ENCODE measurements at places on chromosomes 1 and 21.
A peak's percentile ranks its signal among the peaks of the same experiment; 100 is the strongest.

DNA sequence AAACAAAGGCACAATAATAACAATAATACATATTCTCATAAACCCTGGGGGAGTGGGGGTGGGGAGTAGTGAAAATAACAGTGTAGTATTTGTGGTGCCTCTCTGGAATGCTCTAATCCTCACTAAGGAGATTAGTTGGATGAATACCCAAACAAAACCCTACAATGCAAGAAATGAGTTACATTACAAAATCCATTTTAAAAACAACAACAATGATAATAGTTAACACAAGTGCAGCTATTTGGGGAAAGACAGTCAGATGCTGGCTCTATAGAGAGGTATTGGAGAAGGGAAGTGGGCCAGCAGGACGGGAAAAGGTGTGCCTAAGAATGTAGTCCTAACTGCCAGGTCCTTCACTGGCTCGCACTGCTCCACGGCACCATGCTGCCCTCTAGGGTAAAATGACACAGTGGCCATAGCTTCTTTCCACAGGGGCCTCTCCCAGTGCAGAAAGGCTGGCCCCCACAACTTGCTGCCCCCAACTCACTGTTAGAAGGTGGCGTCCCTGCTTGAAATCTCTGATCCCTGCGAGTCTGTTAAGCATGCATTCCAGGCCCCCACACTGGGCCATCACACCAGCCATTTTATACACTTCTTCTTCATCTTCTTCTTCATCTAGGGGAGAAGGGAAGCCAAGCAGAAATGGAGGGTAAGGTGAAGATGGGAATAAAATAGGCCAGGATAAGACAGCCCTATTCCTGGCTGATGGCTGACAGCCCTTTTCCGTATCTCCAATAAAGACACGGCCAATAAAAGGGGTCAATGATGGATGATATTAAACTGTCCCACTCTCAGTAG, 113.8 kb downstream of the UBR4 start:
- peak; percentile 84 for DNase-seq

GRCh38 chr1:21313203-21313885, 23.1 kb upstream of the ECE1 start:
- DNase-seq: no peak

DNA sequence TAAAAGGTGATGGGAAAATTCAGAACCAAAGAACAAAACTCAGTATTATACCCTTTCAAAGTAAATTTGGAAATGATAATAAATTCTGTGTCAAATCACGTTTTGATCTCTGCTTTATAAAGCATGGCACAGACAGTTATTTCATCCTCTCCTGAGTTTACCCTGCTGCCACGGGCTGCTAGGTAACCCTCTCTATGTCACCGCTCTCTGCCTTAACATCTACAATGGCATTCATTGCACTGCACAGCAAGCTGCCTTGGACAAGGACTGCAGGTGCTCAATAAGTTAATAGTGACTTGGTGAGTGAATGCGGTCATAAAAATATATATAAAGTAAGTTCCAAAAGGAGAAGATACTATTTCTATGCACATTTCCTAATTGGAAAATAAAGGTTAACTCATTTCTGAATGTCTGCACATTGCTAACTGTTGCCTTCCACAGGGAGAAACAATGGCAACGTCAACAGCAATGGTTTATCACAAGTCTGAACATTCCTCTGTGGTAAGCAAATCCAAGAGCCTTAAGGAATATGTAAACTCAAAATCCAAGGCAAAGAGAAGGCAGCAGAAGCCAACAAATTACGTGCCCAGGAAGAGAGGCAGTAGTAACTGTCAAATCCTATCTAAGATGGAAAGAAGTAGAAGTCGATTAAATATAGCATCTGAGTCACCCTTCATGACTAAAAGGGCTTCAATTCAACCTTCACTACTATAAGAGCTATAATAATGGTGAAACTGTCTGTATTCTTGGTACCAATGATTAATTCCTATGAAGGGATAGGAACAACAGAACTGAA, 19.4 kb downstream of the FYB2 start:
- no peak for DNase-seq

DNA sequence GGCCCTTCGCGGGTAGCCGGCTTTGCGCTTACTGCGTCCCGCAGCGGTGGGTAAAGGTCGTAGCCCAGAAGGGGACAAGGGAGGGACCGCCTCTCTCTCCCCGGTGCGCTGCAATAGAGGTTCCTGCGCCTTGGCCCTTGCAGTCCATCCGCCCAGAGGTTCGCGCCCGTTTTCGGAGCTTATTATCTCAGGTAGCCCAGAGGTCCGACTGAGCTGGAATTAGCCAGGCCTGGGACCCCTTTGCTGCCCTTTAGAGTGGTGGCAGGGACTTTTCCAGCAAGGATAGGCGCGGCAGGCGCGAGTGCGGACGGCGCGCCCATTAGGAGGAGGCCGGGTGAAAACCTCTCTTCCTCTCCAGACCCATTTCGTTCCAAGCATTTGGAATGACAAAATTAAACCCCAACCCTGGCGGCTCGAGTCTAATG, 5.0 kb downstream of the LHX4 start:
- no peak for DNase-seq

DNA sequence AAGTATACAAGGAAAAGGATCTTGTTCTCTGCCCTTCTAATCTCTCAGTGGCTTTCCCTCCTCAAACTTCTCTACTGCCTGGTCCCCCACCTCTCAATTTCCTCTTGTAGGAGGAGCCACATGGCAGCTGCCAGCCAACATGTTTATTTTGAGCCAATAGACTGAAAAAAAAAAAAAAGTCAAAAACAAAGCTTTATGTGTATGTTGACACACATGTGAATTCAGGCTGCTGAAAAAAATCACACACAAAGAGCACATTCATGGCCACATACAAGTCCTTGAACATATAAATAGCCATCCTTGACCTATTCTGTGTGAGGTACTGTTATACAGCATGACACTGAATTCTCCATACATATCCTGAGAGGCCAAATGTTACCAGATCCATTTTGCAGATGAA, 3.7 kb downstream of the PTPN14 start:
- DNase-seq: no peak

DNA sequence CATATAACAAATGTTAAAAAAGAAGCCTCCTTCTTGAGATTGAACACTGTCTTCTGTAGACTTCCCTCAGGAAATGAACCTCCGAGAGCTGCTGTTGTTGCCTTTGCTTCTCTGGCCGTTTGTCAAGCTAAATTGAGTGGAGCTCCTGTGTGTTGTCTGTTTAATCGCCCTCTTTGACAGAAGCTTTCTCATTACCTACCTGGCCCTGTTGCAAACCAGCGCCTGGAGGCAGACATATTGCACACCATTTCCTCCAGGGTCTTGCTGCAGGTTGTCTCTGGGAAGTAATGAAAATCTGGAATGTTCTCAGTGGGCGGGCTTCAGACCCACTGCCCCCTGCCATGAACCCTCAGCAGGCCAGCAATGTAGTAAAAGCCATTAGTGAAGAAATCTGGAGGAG, 83.3 kb downstream of the GABPA start:
- DNase-seq: no peak

GRCh38 chr1:33098371-33098770, 17.4 kb downstream of the AZIN2 start:
- DNase-seq: no peak

GRCh38 chr1:117570988-117571409, 34.8 kb upstream of the TENT5C start:
- DNase-seq: no peak

- DNase-seq: no peak
Observed at GRCh38 chr1:190759807-190760206, 282.1 kb upstream of the BRINP3 start.

DNA sequence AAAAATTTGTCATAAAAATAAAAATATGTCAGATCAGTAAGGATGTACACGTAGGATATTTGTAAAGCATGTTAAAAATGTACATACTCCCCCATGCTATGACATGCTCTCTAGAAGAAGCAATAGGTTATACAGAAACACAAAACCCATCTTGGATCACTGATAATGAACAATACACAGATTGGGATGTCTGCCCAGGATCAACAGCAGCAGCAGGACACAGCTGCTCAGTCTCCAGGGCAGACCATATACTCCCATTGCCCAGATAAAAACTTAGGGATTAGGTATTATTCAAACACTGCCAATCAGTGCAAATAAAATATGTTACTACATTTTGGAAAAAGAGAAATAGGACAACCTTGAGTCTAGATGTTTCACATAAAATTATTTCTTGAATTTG, 39.0 kb downstream of the DAB1 start:
- no peak for DNase-seq

- no peak for DNase-seq
Observed at GRCh38 chr1:155011004-155011416, 8.4 kb downstream of the ZBTB7B start.

DNA sequence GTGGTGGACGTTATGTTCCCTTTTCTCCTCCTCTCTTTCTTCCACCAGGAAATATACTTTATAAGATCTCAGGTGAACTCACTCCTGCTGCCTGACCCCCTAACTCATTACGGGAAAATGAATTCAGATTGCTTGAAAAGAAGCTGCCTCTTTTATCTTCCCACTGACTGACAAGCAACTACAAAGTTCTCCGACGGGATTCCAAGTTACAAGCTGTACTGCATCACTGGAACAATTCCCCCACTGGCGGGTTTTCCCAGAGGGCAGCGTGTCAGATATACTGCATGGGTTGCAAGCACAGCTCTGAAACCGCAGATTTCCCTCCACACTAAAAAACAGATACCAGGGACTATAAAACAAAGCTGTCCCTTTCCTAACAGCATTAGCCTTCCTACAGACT, 390.6 kb downstream of the KCTD3 start:
- DNase-seq: no peak

DNA sequence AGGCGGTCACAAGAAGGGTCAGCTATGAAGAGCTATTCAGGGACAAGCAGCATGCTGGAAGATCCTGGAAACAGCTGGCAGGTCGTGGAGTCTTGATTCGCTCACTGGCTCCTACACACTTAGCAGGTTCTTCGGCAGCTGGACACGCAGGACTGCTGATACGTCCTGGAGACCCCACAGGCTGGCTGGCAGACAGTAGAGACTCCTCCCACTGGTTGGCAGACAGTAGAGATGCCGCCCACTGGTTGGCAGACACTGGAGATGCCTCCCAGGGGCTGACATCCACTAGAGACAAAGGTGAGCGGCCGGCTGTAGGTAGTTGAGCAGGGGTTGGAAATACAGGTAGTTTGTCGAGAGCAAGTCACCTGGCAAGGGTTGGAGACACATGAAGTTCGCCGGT, 466 bp downstream of the KRTAP11-1 start:
- DNase-seq: peak; percentile 2

DNA sequence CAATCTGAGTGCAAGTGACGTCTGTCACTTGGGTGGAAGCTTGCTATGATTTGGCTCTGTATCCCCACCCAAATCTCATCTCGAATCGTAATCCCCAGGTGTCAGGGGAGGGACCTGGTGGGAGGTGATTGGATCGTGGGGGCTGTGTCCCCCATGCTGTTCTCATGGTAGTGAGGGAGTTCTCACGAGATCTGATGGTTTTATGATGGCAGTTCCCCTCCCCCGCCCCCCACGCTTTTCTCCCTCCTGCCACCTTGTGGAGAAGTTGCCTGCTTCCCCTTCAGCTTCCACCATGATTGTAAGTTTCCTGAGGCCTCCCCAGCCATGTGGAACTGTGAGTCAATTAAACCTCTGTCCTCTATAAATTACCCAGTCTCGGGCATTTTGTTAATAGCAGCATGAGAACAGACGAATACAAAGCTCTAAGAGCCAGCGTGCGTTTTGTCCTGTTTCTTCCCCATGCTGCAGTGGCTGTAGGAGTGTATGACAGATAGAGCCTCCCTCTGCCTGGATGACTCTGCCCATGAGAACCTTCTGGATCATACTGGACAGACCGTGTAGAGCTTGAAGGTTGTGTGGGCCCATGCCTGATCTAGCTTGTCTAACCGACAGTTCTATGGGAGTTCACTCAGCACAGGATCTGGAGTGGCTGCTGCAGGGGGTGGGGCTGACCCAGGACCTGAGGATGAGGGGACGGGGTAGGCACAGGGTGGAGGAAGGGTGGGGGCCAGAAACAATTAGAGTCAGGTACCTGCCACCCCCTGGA, 139.7 kb upstream of the ERRFI1 start:
- DNase-seq: peak; percentile 25

- DNase-seq: no peak
Observed at GRCh38 chr1:111895017-111895416, 94.5 kb downstream of the KCND3 start.

GRCh38 chr1:76109404-76109803, 34.9 kb downstream of the ST6GALNAC3 start:
- no peak for DNase-seq

DNA sequence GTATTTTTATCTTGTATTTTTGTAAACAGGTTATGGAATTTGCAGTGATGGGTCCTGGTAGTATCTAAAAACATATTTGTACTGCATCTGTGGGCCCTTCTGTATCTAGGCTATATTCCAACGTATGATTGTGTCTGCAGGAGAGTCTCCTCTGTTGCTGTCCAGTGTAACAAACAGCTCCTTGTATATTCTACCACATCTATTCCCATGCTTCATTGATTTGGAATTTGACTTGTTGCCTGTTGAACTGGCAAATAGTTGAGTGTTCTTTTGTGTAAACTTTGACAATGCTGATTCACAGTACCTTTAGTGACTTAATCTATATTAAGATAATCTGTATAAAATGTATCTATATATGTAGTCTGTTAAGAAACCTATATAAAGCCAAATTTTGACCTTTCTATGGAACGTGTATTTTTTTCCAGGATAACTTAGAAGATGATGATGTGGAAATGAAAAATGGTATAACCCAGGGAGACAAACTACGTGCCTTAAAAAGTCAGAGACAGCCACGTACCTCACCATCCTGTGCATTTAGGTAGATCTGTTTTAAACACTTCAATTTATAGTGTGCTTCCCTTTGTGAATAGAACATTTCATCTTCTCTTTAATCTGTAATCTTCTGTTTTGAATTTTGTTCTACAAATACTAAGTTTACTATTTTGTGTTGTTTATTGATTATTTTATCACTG, 43.4 kb upstream of the GPR88 start:
- DNase-seq: no peak

GRCh38 chr21:46180778-46181391, 3.4 kb downstream of the SPATC1L start:
- DNase-seq: no peak

GRCh38 chr1:44591381-44591780, 82.9 kb downstream of the TMEM53 start:
- no peak for DNase-seq

GRCh38 chr1:41383094-41383852, 22.0 kb downstream of the FOXO6 start:
- no peak for DNase-seq

GRCh38 chr1:178688244-178688643, 36.8 kb upstream of the RALGPS2 start:
- no peak for DNase-seq

DNA sequence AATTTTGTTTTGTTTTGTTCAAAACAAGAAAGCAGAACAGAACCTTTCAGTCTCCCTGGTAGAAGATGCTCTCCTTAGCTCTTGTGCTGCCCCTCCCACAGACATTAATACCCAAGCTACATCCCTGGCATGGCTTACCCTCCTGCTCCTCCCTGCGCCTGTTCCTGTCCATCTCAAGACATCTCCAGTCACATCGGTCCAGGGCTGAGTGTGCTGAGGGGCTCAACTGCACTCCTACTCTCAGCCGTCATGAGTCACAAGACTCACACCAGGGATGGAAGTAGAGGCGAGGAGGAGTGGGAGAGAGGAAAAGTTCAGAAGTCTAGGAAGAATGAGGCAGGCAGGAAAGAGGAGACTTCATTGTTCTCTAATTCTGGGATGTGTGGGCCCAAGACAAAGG, 9.2 kb upstream of the TACSTD2 start:
- DNase-seq: no peak
